ENCODE measurements at places on chromosomes 13 and 19. TPM values are rescaled to one million over a fixed set of nuclear protein-coding genes. Genes with fewer than 3 reads are reported as not detected.

DNA sequence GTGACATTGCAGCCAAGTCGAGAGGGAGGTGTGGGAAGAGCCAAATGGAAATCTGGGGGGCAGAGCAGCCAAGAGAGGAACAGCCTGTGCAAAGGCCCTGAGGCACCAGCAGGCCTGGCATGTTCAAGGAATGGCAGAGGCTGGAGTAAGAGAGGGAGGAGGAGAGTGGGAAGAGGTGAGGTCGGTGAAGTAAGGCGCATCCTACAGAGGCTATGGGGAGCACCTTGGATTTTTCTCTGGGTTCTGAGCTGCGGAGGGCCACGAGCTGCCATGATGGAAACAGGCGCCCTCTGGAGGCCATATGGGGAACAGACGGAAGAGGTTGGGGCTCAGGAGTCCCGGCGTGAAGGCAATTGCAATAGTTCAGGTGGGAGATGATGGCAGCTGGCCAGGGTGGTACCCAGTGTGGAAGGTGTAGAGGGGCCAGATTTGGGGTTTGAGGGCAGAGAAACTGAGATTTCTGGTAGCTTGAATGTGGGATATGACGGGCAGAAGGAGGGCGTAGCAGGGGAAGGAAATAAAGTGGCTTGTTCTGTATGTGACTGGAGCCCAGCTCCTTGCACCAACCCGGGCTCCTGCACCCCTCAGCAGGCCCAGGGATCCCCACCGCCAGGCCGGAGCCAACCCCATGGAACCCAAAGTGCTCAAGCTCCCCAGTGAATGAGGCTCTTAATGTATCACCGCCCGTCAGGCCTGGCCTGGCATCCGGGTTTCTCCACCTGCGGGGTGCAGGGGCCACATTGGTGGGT lies 20.5 kb upstream of the STRN4 start:
- peak; percentile 62 for DNase-seq
- H3K27me3 ChIP-seq, result no peaks in the 10 kb centered on the region
- no peak overlapping the region for H3K27ac ChIP-seq
- no peak overlapping the region for H3K4me3 ChIP-seq
- H3K4me1 ChIP-seq, result no peaks in the 10 kb centered on the region
- H3K36me3 ChIP-seq, result peaks cover 8% of the 10 kb centered on the region

DNA sequence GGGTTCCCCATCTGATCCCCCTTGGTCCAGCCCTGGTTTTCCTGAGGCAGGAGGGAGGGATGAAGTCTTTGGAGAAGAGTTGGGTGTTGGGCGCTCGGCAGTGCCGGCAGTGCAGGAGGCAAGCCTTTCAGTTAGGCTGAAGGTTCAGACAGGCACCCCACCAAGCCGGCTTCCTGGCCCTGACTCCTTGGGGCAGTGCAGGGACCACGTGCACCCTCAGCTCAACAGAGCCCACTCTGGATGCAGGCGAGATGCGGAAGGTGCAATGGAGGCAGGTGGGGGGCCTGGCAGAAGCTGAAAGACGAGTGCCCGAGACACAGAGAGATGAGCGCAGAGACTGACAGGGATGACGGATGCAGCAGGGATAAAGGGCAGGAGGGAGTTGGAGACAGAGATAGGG lies 11.1 kb downstream of the MAMSTR start:
- no peak for DNase-seq
- no peaks in the 10 kb centered on the region for H3K27me3 ChIP-seq
- H3K36me3 ChIP-seq, result no peaks in the 10 kb centered on the region
- no peak overlapping the region for H3K4me3 ChIP-seq

DNA sequence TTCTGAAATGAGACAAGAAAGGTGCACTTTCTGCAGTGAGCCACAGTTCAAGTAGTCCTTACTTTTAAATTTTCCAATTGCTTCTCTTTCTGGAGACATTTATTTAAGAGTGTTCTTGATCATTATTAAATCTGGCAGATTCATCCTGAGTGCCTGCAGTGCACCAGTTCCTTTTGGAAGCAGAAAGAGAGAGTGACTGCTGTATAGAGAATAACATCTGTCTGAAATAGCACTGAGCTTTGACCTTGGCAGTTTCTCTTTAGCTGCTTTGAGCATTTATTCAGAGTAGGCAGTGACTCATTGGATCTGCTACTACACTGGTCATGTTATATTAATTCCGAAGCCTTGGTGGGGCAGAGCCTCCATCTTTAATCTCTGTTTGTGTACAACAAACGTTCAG lies 1373.7 kb downstream of the PCDH9 start:
- H3K4me3 ChIP-seq, result no peak overlapping the region
- DNase-seq, result no peak
- H3K36me3 ChIP-seq, result no peaks in the 10 kb centered on the region
- peaks cover 9% of the 10 kb centered on the region for H3K4me1 ChIP-seq

- no peaks in the 10 kb centered on the region for H3K4me1 ChIP-seq
- H3K4me3 ChIP-seq, result no peak overlapping the region
- no peak for DNase-seq
- no peaks in the 10 kb centered on the region for H3K36me3 ChIP-seq
These were observed 1080.6 kb downstream of the PCDH17 start for GRCh38 chr13:58712191-58712590.

DNA sequence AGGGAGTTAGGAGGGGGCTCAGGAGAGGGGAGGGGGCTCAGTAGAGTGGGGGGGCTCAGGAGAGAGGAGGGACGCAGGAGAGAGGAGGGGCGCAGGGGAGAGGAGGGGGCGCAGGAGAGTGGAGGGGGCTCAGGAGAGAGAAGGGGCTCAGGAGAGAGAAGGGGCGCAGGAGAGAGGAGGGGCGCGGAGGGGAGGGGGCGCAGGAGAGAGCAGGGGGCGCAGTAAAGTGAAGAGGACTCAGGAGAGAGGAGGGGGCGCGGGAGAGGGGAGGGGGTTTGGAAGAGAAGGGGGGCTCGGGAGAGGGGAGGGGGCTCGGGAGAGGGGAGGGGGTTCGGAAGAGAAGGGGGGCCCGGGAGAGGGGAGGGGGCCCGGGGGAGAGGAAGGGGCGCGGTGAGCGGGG lies 700 bp downstream of the MADCAM1 start:
- no peak overlapping the region for H3K4me3 ChIP-seq
- no peak for DNase-seq
- no peaks in the 10 kb centered on the region for H3K4me1 ChIP-seq
- H3K27me3 ChIP-seq, result peaks cover 20% of the 10 kb centered on the region
- H3K27ac ChIP-seq, result no peak overlapping the region

DNA sequence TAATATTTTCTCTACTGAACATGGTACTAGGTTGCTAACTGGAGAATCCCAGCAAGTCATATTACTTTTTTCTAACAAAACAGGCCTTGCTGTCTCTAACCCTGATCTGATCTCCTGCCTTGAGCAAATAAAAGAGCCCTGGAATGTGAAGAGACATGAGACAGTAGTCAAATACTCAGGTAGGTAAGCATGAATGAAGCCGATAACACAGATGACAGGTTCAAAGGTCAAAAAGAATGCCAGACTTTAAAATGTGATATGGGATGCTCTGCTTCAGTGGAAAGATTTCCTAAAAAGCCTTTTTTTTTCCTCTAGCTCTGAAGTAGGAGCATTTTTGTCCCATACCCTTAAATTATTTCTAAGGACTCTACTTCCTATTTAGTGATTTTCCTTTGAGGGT lies 28.7 kb downstream of the ZNF726 start:
- no peak overlapping the region for H3K27ac ChIP-seq
- H3K27me3 ChIP-seq, result no peaks in the 10 kb centered on the region
- DNase-seq, result no peak
- H3K4me3 ChIP-seq, result no peak overlapping the region

GRCh38 chr19:472005-472858 lies 11.4 kb upstream of the SHC2 start:
- H3K27ac ChIP-seq, result no peak overlapping the region
- peaks cover 5% of the 10 kb centered on the region for H3K4me1 ChIP-seq
- no peak for DNase-seq
- H3K4me3 ChIP-seq, result no peak overlapping the region
- H3K36me3 ChIP-seq, result no peaks in the 10 kb centered on the region

- DNase-seq, result no peak
- H3K36me3 ChIP-seq, result no peaks in the 10 kb centered on the region
- no peak overlapping the region for H3K4me3 ChIP-seq
- H3K27ac ChIP-seq, result no peak overlapping the region
- H3K27me3 ChIP-seq, result no peaks in the 10 kb centered on the region
These were observed 573.7 kb downstream of the GPC6 start for GRCh38 chr13:93800342-93800741.

- H3K4me1 ChIP-seq, result peaks cover 10% of the 10 kb centered on the region
- no peaks in the 10 kb centered on the region for H3K27me3 ChIP-seq
- peak overlapping the region; percentile 0 for H3K27ac ChIP-seq
- DNase-seq, result peak; percentile 23
These were observed 68.2 kb downstream of the ITGBL1 start for GRCh38 chr13:101520672-101521071.

DNA sequence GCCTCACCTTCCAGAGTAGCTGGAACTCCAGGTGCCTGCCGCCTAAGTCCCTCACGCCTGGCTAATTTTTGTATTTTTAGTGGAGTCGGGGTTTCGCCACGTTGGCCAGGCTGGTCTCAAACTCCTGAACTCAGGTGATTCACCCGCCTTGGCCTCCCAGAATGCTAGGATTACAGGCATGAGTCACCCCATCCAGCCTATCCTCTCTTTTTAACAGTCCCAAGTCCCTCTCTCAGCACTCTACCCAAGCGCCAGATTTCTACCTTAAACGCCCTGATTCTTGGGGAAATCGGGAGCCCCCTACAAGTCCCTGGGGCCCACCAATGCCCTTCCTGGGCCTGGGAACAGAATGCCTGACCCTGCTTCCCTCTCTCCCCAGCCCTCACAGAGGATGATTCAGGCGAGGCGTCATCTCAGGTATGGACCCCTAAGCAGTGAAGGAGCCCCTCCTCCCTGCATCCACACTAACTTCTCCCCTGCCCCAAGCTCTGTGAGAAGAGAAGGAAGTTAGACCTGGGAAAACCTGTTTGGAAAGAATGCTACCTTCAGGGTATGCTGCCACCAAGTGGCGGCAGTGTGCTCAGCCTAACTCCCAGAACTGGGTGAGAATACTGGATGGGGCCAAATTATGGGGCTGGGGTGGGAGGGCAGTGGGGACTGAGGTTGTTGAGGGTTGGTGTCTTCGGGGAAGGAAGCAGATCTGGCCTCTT lies 20.8 kb upstream of the EBI3 start:
- peak; percentile 50 for DNase-seq
- H3K36me3 ChIP-seq, result no peaks in the 10 kb centered on the region
- no peak overlapping the region for H3K4me3 ChIP-seq

- H3K4me3 ChIP-seq, result no peak overlapping the region
- H3K27me3 ChIP-seq, result no peaks in the 10 kb centered on the region
- no peaks in the 10 kb centered on the region for H3K4me1 ChIP-seq
- H3K27ac ChIP-seq, result no peak overlapping the region
- no peaks in the 10 kb centered on the region for H3K36me3 ChIP-seq
These were observed 188.7 kb upstream of the SOX21 start for GRCh38 chr13:94901070-94901469.

DNA sequence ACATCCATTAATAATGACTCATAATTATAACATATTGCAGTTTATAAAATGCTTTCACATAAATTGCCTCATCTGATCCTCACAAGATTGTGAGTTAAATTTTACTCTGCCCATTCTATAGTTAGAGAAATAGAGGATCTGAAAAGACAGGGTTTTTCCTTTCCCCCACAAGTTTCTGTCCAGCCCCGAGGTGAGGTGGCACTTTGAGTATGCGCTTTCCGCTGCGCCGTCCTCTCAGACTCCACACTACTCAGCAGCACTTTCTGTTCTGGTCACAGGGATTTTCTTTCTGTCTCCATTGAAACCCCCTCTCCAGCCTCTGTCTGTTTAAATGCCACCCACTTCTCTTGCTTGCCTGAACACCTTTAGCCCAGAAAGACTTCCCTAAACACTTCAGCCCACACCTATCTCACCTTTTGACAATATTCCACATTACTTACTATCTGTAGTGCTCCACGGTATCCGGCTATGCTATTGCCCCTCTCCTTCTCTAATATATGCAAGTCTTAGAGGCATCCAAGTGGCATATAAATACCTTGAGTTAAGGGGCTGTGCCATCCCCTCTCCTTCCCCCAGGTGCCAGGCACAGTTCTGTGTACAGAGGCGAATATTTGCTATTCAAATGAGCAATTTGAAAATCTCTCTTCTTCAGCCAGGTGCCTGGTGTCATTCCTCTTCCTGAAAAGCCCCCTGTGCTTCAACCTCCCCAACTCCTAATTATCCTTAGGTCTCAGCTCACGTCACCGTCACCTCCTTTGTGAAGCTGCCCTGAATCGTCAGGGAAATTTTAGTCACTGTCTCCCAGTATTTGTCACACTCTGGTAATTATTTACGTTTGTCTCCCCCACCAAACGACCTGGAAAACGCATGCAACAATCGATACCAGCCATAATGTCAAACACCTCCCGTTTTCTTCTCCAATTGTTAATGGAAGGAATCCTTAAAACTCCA lies 268.7 kb downstream of the NHLRC3 start:
- no peaks in the 10 kb centered on the region for H3K36me3 ChIP-seq
- no peak for DNase-seq
- H3K27me3 ChIP-seq, result peaks cover 11% of the 10 kb centered on the region
- no peak overlapping the region for H3K27ac ChIP-seq

DNA sequence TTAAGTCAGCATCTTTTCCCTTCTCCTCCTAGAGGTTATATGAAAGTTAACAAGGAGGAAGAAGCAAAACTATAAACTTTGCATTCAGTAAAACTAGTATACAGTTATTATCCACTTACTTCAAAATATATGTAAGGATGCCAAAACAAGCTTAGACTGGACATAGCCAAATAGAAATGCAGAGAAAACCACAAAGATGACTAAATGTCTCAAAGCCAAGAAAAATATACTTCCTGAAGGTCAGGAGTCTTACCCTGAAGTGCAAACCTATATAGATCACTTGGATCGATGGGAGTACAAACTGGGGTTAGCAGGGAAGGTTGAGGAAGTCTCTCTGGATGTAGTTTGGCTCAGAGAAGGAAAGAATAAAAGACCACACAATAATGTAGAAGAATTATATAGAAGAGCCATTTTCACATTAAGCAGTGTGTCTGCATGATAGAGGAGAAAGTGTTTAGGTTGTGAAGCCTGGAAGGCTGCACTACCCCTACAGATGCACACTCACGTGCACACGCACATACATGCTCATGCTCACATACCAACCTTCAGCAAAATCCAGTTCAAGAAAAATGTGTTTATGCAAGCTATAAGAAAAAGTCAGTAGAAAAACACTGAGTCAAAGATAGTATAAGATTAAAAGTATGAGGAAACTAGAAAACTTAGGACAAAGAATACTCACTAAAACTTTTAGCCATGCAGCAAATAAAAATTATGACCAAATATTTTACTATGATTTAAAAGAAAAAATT lies 112.1 kb upstream of the RXFP2 start:
- peaks cover 22% of the 10 kb centered on the region for H3K27me3 ChIP-seq
- DNase-seq, result no peak
- H3K27ac ChIP-seq, result no peak overlapping the region
- no peaks in the 10 kb centered on the region for H3K36me3 ChIP-seq
- H3K4me3 ChIP-seq, result no peak overlapping the region

KLK5 gene
- total RNA-seq, result 0.19 TPM

CEACAM4 gene
- not detected for total RNA-seq

PRTN3 gene
- not detected for total RNA-seq

KRTDAP gene
- total RNA-seq, result not detected

TEX26 gene
- total RNA-seq, result not detected

OPA3 gene
- total RNA-seq, result 16.8 TPM

GPATCH1 gene
- total RNA-seq, result 6.6 TPM

ZNF443 gene
- 1.6 TPM for total RNA-seq

ZNF570 gene
- 0.96 TPM for total RNA-seq
